ENCODE measurements at places on chromosomes 2 and 18.

- peak; percentile 6 for DNase-seq
Observed at GRCh38 chr2:114119862-114120261, 230.0 kb downstream of the ACTR3 start.

DNA sequence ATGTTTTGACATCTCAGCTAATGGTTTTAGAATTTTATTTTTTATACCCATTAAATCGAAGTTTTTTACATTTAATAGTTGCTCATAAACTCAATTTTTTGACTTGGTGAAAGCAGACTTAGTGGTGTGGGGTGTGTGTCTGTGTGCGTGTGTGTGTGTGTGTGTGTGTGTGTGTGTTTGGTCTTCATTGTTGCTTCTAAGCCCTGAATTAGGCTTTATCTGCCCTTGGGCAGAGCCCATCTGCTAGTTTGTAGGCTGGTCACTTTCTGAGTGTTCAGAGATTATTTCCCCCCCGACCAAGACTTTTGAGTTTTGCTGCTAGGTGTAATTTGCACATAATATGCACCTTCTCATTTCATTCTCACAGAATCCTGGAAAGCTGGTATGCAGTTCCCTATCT, 14.3 kb downstream of the PAX3 start:
- DNase-seq, result no peak

GRCh38 chr2:236656721-236657120, 87.1 kb downstream of the ACKR3 start:
- no peak for DNase-seq

DNA sequence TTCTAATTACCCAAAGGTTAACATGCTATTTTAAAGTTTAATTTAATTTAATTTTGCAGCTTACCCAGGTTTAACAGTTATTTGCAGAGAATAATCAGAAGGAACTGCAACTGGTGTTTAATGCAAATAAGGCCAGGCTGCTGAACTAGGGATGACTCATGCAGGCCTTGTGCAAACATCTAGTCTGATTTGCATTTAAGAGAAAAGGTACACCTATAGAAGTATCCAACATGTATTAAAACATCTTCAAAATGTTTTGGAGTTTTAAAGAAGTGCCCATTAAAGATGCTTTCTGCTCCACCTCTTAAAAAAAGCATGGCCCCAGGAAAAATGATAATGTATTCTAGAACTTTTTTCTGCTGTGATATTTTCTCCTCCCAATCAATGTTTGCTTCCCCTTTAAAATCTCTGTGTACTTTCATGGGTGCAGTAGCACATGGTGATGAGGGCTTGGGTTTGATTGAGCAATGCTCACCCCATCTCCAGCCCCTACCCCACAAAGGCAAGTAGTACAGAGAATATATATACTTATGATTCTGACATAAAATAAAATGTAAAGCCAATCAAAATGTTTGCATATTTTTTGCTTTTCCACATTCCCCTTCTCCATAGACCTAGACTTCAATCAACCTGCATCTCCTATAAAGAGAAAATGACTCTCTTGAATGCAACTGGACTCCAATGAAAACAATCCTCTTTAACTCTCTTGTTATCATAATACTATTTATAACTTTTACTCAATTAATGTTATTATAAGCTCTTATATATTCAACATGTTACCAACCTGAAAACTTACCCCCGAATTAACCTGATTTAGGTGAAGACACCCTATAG, 54.1 kb downstream of the ATP8B1 start:
- peak; percentile 24 for DNase-seq

DNA sequence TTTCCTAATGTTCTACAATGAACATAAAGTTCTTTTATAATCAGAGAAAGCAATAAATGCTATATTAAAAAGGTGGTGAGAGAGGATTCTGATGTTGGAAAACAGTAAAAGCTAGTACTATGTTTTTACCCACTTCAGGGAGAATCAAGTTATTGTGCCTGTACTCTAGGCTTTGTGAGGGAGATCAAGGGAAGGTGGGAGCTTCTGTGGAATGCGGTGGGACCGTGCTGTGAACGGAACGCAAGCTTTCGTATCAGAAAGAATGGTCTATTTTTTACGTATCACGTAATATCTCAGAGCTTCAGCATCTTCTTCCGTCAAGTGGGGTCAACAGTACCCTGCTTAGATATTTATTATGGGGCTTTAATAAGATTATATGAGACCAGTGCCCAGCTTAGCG, 193.2 kb downstream of the CLIP4 start:
- no peak for DNase-seq

GRCh38 chr2:120988051-120988699, 252.5 kb downstream of the GLI2 start:
- DNase-seq, result no peak

GRCh38 chr2:149617476-149617875, 29.9 kb upstream of the MMADHC start:
- peak; percentile 35 for DNase-seq

- DNase-seq, result no peak
Observed at GRCh38 chr18:3114451-3114850, 101.5 kb upstream of the LPIN2 start.

DNA sequence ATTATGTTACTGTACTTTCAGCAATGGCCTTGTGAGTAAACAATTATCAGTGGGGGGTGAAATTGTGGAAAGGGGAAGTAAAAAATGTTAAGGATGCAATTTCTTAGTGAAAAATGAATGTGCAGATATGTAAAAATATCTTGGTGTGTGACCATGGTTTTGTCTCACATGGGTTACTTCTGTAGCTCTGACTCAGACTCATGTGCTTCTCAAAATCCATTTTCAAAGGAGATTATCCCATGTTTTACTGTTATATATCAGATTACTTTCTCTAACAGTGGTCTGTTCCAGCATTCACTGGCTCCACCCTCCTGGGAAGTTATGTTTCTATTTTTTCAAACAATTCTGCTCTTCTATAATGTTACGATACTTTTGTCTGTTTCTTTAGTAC, 298.2 kb upstream of the COL3A1 start:
- peak; percentile 28 for DNase-seq

- DNase-seq, result no peak
Observed at GRCh38 chr2:150350500-150350899, 137.0 kb downstream of the RND3 start.
